ENCODE measurements at places on chromosomes 2 and 18.

DNA sequence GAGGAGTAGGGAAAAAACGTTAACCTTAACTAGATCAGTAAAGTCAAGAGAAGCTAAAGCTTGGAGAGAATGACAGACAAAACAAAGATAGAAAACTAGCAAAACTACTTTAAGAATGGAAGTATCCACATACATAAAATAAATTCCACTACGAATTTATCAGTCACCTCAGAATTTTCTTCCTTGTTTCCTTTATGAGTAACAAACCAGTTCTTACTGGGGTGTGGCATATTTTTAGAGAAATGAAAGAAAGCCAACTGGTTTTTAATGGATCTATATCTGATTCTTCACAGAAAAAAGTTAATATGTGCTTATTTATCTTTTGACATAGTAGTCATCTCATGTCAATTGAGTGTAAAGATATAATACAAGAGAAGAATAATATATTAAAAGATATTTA is 2033.7 kb upstream of the CELF4 start:
- DNase-seq = no peak

DNA sequence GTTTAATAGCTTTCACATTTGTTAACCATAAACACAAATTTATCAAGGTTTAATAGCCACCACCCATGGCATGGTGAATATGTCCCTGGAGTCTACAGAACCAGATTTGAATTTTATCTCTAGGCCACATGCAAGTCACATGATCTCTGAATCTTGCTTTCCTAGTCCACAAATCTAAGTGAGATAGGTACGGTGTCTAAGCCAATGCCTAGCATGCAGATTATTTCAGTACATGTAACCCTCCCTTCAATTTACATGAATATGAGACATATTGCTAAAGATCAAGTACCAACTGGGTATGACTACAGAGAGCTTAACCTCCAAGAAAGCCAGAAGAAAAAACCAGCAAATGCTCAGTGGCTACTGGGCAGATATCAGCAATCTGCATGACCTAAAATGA is 10.0 kb downstream of the ZNF24 start:
- no peak for DNase-seq

DNA sequence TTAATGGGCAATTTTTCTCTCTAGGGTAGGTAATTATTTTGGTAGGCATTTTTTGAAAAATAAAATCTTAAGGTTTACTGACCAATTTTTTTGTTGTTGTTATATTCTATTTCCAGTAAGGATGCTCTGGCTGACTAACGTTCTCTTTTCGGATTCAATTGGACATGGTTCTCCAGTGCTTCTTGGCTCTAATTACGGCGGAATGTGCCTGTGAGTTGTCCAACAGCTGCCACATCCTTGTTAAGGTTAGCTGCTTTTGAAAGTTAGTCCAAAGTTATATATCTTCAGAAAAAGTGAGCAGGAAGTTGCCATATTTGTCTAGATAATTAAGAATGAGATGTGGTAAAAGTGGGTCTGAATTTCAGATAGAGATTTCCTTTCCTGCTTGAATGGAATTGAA is 45.8 kb upstream of the SMIM21 start:
- no peak for DNase-seq

- no peak for DNase-seq
These were observed 394.7 kb downstream of the FBXO15 start for GRCh38 chr18:73752965-73753364.

GRCh38 chr2:222052934-222053367 is 245.8 kb downstream of the PAX3 start:
- DNase-seq = no peak

DNA sequence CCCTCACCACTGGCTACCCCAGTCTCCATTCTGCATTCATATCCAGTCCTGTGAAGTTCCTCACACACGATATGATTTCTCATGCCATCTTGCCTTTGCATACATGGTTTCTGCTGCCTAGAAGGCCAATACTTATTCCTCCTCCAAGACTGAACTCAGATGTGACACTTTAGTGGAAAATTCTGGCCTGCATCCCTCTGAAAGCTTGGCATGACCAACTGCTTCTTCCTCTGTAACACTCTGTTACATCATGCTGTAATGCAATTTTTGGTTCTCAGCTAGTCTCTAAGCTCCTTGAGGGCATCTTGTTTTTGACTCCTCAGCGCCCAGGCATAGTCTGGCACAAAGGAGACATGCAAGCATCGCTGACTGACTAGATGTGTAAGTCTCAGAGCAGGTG is 12.6 kb downstream of the FAM161A start:
- DNase-seq = no peak

- no peak for DNase-seq
These were observed 10.4 kb downstream of the CIB4 start for GRCh38 chr2:26630669-26631360.

DNA sequence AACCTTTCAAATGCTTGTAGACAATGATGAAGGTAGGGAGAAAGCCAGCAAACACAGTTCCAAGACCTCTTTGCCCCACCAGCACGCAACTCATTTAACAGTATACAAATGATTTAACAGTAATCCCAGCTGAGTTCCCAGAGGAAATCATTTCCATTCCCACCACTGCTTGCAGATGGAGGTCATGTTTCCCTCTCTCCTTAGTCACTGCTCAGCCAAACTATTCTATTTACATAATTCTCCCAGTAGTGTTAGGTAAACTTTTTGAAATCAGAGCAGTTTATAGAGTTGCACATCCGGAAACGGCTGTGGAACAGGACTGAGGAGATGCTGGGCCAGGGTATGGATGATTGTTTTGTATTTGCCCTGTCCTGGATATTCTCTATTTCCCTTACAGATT is 328.5 kb downstream of the FIGN start:
- DNase-seq = no peak
